ENCODE measurements at places on chromosomes 16 and 17.

- no peak for DNase-seq
Measured at GRCh38 chr17:4101759-4102405, 40.9 kb downstream of the ZZEF1 start.

DNA sequence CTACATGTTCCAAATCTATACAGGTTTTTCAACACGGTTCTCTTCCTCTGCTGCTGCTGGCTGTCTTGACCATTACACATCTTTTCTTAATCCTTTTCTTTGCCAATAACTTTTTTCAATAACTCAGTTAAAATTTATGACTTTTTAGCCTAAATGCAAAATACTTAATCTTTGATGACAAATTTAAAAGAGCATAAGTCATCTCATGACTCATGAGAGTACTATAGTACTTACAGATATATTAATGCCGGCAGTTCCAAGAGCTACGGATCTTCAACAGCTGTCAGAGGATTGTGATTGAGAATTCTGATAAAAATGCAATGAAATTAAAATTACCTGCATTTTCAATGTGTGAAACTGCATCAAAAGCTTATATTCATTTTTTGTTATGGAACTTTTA is 105.5 kb downstream of the KPNA2 start:
- DNase-seq, result no peak

GRCh38 chr17:49491192-49491769 is 3.8 kb upstream of the NGFR start:
- DNase-seq, result no peak

DNA sequence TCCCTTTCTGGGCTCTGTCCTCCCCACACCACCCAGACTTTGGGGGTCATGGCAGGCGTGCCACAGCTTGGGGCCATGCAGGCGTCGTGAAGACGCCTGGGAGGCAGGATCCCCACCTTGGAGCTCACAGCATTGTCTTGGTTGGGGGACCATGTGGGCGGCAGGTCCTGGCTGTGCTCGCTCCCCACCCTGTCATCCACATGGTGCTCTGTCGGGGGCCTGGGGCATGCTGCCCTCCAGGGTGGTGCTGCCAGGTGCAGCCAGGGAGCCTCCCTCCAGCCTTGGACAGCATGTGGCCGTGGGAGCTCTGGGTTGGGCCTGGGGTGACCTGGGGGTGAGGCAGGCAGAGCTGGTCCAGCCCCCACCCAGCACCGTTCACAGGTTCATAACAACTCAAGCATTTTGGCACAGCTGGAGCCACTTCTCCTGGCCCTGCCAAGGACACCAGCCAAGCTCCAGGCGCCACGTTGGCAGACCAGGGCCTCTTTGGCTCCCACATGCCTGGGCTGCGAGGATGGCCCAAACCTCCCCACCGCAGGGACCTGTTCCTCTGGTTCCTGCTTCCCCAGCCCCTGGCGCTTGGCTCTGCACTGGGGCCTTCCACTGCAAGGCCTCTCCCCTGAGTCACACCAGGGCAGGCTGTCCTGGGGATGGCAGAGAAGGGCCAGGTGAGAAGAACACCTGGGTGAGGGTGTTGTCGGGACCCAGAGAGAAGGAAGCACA is 15.1 kb upstream of the ATP6V0C start:
- DNase-seq, result no peak

DNA sequence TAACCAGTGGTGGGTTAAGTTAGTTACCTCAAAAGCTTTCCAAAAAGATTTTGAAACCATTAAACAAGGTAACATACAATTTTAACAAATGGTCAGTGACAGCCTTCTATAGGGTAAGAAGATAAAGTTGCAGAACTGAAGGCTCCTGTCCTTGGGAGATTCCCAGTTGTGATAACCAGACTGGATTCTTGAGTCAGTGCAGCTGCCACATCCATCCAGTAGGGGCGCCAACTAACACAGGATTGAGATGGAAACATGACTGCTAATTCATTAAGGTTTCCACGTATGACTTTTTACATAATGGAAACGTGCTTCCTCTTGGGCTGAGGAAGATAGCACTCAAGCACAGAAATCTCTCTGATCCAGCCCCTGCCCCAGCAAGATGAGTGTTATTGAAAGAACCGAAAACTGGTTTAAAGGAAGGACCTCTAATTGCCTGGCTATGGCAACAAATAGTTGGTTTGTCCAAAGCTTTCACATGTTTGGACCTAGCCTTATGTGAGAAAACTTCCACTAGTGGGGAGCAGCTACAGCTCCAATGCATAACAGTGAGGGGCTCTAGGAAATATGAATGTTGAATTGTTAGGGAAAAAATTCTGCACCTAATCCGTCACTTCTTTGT is 269.8 kb upstream of the MYOCD start:
- DNase-seq, result no peak

- DNase-seq, result peak; percentile 22
Measured at GRCh38 chr16:4846503-4846900, 586 bp downstream of the GLYR1 start.

GRCh38 chr17:2067608-2068024 is 12.7 kb downstream of the HIC1 start:
- DNase-seq, result no peak

DNA sequence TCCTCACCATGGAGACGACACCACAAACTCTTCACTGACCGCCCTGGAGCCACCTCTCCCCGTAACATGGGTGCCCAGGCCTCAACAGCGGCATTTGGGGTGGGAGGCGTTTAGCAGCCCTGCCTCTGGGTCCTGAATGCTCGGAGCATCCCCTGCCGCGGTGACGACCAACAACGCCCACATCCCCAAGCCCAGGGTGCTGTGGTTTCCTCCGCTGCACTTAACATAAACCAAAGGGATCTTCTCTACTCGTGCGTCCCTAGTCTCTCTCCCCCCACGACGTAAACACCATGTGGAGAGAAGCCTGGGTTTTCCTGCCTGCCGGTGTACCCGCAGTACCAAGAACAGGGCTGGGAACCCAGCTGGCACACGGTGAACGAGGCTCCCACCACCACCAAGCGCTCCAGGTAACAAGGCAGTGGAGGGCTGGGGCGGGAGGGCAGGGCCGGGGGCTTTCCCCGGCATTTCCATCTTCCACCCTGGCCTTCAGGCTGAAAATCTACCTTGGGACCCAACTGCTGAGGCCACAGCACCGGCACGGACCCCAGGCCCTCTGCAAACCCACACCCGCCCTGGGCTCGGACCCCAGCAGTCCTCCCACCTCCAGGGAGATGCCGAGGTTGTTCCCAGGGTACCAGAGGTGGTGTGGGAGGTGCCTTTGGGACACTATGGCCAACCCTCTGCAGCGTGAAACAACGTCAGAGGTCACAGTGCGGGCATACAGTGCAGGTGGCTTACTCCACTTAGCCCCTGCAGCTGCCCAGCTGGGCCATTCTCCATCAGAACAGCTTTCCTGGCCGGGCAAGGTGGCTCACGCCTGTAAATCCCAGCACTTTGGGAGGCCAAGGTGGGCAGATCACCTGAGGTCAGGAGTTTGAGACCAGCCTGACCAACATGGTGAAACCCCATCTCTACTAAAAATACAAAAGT is 54.3 kb downstream of the TIMM22 start:
- DNase-seq, result no peak

- no peak for DNase-seq
Measured at GRCh38 chr17:54992797-54993639, 24.5 kb downstream of the STXBP4 start.

- no peak for DNase-seq
Measured at GRCh38 chr17:65009848-65010247, 46.7 kb downstream of the GNA13 start.

GRCh38 chr16:50657241-50657640 is 23.9 kb downstream of the SNX20 start:
- DNase-seq, result no peak

- peak; percentile 19 for DNase-seq
Measured at GRCh38 chr17:31533546-31534155, 142.2 kb downstream of the RAB11FIP4 start.

- peak; percentile 31 for DNase-seq
Measured at GRCh38 chr17:76772842-76773525, 35.1 kb downstream of the MFSD11 start.

GRCh38 chr16:88830783-88831182 is 19.1 kb upstream of the APRT start:
- no peak for DNase-seq

- no peak for DNase-seq
Measured at GRCh38 chr17:43529947-43530287, 16.2 kb downstream of the ETV4 start.

- DNase-seq, result no peak
Measured at GRCh38 chr17:72518753-72519597, 398.2 kb downstream of the SOX9 start.

DNA sequence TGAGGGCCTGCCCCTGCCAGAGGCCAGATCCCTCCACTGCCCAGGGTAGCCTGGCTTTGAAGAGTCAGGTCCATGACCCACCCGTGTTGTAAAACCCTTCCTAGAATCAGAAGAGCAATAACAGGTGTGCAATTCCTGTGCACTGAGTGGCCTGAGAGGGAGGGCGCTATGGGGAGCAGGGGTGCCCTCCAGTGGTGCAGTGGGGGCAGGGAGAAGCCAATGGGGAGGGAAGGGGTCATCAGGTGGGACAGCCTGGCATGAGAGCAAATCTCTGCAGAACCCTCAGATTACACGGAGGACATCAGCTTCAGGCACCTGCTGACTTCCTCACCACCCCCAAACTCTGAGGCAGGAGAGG is 72.9 kb upstream of the ZNF469 start:
- no peak for DNase-seq

DNA sequence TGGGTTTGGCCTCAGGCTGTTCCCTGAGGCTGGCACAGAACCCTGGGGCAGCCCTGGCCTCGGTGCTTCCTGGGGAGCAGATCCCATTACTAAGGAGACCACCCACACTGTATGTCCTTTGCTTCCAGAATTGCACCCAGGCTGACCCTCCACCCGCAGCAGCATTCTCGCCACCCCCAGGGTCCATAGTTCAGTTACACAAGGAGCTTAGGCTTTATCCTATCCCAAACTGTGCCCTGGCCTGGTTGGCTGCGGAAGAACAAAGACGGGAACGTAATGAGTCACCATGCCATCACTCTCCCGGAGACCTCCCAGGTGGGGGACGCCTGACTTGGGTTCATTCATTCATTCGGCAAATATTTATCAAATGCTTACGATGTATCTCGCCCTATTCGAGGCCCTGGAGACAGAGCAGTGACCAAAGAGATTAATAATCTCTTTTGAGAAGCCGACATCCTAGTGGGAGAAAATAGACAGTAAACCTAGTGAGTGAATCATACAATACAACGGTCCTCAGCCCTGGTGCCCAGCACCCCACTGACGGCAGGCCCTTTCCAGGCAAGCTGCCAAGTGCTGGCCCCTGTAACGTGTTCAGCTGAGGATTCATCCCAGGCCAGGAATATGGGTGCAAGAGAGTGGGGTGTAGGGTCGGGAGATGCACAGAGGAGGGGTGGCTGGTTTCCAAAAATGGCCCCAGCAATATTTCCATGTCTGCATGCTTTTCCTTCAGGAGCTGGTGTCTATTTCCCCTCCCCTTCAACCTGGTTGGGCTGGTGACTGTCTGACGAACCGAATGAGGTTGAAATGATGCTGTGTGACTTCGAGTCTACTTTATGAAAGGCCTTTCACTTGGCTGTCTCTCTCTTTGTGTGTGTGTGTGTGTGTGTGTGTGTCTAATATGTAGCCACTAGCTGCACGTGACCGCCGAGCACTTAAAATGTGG is 134.2 kb downstream of the MGAT5B start:
- DNase-seq, result no peak

DNA sequence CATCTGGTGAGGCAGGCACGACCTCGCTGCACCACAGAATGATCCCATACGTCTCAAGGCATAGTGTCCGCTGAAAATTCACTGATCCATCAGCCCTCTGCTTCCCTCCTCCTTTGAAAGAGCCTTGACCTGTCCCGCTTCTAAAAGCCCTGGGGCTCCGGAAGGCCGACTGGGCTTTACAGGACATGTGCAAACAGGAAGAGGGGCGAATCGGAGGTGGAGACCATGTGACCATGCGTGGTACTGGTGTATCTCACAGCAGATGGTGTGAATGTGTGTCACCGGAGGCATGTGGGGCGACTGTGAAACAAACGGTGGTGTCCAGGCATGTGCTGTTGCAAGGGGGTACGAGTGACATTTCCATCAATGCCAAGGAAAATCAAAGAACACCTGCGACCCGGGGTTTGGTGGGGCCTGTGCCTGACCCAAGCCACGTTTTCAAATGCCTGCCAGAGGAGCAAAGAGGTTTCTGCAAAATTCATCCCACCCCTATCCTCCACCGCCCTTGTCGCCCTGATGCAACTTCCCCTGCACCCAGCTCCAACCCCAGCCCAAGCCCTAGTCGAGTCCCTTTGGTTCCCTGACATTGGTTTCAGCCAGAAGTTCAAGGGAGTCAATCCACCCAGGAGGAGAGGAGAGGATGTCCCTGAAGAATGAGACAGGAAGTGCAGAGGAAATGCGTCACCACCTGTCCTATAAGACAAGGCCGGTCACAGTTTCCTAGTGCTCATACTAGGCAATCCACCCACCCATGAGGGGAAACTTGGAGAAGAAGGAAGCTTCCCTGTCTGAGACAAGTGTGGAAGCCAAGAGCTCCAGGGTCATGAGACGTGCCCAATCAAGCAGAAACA is 5.9 kb upstream of the KCNJ18 start:
- no peak for DNase-seq

- DNase-seq, result no peak
Measured at GRCh38 chr17:60524463-60525327, 1.3 kb downstream of the APPBP2 start.

DNA sequence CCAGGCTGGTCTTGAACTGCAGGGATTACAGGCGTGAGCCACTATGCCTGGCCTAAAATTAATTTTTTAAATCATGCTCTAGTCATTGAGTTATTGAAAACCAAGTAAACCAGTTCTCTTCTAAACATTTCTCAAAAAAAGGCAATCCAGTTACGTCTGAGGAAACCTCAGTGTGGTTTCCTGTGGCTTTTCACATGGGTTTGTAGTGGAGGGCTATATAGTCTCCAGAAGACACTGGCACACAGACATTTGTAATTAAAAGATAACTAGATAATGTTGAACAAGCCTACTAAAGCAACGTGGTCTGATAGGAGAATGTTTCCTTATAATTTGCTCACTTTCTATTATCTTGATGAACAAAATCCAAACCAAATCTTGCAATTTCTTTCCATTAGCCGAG is 5.2 kb upstream of the TOB1 start:
- no peak for DNase-seq

GRCh38 chr16:31196324-31197088 is 6.1 kb downstream of the PYCARD start:
- no peak for DNase-seq

- no peak for DNase-seq
Measured at GRCh38 chr17:11539637-11540036, 58.6 kb upstream of the DNAH9 start.

DNA sequence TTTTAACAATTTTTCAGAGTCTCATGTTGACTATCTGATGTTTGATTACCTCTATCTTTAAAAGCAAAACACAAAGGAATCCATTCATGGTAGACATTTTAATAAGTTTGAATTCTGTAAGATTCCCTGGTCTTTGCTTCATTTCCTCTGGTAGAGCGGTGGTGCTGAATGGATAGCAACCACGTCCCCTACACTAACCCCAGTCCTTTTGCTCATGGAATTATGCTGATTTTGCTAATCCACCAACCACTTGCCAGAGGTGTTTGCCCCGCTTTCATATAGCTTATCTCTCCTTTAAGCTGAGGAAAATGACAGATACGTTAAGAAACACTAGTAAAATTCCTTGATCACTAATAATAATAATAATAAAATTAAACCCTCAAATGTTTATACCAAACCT is 9.5 kb downstream of the KCNJ16 start:
- DNase-seq, result no peak

GRCh38 chr17:39933912-39934311 is 6.4 kb downstream of the LRRC3C start:
- no peak for DNase-seq

GRCh38 chr16:72317446-72317845 is 145.5 kb upstream of the PMFBP1 start:
- no peak for DNase-seq
